Fibroblast of skin of back (primary cell): ENCODE measurements at places on chromosomes 5 and 9.

DNA sequence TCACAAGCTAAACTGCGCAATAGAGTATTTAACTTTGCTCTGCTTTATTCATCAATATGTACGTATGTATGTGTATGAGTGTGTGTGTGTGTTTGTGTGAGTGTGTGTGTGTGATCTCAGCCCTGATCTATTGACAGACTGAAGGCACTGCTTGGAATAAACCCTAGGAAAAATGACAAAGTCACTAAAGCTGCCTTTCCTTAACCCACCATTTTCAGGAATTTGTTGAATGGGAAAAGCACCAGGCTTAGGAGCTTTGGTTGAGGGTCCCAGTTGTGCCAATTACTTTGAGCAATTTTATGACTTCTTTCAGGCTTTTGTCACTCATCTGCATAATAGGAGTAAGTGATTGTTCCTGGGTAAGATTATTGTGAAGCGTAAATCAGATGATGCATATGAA lies 108.6 kb upstream of the TLR4 start:
- DNase-seq: no peak

GRCh38 chr9:89011683-89012082 lies 20.4 kb downstream of the S1PR3 start:
- DNase-seq: no peak

GRCh38 chr5:150377964-150378694 lies 20.6 kb downstream of the TCOF1 start:
- peak; percentile 96 for DNase-seq

- no peak for DNase-seq
Measured at GRCh38 chr5:138615461-138615860, 40.3 kb upstream of the HSPA9 start.

DNA sequence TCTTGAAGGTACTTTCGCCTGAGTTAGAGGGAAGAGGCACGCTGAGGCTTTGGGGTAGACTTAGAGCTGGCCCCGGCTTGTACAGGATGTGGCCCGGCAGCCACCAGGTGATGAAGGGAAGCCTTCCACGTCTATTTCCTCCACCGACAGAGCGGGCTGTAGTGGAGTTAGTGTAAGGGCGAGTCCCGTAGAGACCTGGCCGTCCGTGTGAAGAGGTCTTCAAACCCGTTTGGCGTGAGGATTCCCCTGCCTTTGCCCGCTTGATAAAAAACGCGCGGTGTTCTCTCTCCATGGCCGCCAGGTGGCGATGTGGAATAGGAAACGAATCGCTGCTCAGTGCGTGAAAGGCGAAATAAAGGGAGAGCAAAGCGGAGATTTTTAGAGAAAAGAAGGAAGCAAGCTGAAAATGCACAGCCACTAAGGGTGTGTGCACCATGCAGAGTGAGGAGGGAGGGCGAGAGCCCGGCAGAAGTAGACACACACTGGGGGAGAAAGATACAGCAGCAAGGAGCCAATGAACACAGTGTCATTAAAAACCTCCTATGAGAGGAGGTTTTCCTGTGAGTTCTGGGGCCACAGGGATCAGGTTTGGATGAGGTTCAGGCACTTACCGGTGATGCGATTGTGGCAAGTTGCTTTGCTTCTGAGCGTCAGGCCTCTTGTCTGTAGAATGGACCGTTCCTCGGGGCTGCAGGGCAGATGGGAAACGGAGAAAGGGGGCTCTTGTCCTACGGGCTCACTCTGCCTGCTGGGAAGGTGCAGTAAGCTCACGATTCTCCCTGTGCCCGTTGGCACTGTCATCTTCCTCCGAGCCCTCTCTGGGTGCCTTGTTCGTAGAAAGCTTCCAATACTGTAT lies 34.2 kb downstream of the STC2 start:
- peak; percentile 83 for DNase-seq

- no peak for DNase-seq
Measured at GRCh38 chr9:127783111-127784008, 2.5 kb upstream of the CDK9 start.

DNA sequence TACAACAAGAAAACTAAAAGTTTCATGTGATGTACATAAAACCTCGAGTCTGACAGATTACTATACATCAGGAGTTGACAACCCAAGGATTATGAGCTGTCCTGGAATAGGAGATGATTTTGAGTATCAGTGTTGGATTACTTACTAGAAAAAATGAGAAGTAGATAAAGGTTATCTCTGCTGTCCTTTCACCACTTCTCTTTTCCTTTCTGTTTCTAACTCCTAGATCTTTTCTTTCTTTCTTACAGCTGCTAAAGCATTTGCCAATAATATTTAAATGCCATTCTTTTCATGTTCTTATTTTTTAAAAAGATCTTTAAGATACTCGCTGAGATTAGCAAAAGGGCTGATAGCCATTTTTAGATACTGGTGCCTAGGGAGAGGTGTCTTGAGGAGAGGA lies 14.8 kb downstream of the RBM27 start:
- no peak for DNase-seq

GRCh38 chr5:117657541-117657940 lies 1082.9 kb upstream of the SEMA6A start:
- peak; percentile 28 for DNase-seq

DNA sequence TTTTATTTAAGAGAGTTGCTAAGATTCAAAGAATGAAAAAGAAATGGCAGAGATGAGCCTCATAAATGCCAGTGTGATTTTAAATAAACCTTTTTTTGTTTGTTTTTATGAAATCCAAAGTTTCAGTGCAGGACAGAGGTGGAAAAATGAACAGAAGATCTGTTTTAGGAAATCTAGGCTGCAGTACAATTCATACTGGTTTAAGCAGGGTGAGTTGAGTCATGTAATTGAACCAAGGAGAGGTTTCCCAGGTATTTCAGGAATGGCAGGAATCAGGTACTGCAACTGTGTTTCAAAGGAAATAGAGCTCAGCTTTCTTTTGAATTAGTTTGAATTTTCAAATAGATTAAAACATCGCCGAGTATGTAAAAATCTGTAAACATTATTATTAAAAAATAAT lies 3.0 kb upstream of the ANKRD31 start:
- no peak for DNase-seq

DNA sequence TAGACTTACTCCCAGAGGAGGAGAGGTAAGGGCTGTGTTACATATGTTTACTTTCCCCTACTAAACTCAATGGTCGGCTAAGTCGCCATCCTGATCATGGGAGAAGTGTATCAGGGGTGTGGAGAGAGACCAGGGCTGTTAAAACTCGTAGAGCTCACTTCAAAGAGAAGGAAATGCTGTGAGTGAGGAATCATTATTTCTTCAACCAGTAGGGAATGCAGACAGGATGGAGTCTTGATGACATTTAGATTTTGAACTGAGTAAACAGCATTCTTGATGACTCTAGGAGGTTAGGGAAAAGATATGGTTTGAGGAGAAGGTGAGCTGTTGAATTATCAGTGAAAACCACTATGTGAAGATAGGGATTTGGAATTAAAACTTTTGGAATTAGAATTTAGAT lies 17.3 kb downstream of the RECK start:
- DNase-seq: no peak

DNA sequence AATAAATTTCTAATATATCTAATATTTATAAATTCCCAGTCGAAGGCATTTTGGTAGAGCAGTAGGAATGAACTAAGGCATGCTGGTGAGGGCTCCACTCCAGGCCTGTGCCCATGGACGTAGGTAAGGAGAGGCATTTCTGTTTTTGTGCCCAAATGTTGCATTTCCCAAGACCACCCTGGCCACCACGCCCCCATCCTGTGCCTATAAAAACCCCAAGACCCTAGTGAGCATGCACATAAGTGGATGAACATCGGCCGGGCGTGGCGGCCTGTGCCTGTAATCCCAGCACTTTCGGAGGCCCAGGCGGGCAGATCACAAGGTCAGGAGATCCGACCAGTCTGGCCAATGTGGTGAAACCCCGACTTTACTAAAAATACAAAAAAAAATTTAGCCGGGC lies 10.1 kb upstream of the MTMR12 start:
- DNase-seq: no peak

GRCh38 chr5:141846031-141846430 lies 32.2 kb downstream of the PCDH1 start:
- DNase-seq: peak; percentile 80

GRCh38 chr5:53035868-53036381 lies 46.8 kb downstream of the ITGA2 start:
- peak; percentile 9 for DNase-seq

DNA sequence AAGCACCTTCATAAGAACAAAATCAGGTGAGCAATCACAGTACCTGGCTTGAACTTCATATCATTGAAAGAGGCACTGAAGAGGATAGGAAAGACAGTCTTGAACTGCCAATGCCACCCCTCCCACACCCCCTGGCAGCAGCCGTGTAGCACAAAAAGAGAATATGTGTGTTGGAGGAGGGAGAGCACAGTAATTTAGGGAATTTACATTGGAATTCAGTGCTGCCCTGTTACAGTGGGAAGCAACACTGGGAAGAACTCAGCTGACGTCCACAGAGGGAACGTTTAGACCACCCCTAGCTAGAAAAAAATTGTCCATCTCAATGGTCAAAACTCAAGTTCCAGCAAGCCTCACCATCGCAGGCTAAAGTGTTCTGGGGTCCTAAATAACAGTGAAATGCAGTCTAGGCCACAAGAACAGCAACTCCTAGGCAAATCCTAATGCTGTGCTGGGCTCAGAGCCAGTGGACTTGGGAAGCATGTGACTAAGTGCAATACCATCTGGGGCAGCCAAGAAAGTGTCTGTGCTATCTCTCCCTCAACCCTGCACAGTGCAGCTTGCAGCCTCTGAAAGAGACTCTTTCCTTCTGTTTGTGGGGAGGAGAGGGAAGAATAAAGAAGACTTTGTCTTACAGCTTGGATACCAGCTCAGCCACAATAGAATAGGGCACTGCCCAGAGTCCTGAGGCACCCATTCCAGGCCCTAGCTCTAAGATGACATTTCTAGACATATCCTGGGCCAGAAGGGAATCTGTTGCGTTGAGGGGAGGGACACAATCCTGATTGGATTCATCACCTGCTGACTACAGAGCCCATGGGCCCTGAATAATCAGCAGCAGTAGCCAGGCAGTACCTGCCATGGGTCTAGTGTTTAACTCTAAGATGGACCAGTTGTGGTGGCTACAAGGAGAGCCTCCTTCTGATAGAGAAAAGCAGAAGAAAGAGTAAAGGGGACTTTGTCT lies 62.1 kb upstream of the VLDLR start:
- DNase-seq: peak; percentile 97

DNA sequence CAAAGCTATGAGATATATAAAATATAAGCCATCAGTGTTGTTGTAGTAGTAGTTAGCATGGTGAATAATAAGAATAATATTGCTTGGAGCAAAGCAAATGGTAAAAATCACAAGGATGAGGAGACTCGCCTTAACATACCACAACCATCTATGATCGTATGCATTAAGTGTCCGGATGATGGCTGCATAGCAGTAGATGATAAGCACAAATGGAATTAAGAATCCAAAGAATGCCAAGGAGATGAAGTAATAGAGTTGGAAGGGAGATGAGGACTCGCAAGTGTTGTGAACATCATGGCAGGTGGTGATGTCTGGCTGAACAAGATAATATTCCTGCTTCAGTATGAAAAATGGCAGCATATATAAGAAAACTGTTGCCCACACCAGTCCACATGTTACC lies 5.5 kb downstream of the F2RL2 start:
- peak; percentile 99 for DNase-seq

DNA sequence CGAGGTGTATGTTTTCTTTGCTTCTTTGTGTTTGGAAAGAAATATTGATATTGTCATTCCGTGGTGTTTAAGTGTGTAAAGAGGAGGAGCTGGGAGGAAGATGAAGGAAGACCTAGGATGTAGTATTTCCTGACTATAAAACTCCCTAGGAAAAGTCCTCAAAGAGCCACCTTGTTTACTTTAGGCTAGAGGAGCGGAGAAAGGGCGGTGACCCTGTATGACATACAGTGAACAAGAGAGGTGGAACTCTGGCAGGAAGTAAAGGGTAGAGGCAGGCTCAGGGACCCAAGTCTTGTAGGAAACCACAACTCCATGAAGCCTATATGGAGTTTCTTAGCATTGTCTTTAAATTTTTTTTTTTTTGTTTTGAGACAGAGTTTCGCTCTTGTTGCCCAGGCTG lies 303.9 kb downstream of the DOCK8 start:
- DNase-seq: no peak

DNA sequence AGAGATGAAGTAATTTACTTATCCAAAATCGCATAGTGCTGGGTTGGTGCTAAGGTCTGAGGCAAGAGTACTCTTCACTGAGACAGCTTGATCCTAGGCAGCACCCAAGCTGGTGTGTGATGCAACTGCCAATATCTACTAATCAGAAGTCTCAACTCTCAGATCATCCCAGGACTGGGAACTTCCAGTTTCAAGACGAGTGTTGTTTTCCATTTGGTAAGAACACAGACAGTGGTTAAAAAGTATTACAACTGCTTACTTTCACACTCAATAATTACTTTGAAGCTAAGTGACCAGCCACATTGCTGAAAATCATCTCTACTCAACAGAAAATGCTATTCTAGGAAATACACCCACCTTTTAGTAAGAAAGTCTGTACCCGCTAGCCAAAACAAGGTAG lies 45.3 kb downstream of the FBXW11 start:
- no peak for DNase-seq

GRCh38 chr9:126618190-126618584 lies 4.5 kb downstream of the LMX1B start:
- DNase-seq: no peak

DNA sequence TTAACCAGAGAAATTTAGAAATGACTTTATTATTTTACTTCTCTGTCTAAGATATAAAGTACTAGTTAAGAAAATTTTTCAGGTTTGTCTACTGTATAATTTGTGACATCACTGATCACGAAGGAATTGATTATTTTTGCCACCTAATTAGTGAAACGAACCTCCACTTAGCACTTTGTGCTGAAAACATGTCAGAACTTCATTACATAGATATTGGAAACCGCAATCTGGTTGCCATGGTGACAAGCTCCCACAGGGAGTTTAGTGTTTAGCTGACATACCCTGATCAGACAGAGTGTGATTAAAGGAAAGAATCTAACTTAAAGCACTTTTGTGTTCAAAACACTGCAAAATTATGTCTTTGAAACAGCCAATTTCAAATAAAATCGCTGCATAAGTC lies 668.4 kb upstream of the CCNG1 start:
- DNase-seq: no peak
